Urothelium cell line (cell line): ENCODE measurements at places on chromosomes 12 and 14.

- DNase-seq = no peak
Observed at GRCh38 chr14:68522510-68523325, 270.1 kb downstream of the ZFP36L1 start.

DNA sequence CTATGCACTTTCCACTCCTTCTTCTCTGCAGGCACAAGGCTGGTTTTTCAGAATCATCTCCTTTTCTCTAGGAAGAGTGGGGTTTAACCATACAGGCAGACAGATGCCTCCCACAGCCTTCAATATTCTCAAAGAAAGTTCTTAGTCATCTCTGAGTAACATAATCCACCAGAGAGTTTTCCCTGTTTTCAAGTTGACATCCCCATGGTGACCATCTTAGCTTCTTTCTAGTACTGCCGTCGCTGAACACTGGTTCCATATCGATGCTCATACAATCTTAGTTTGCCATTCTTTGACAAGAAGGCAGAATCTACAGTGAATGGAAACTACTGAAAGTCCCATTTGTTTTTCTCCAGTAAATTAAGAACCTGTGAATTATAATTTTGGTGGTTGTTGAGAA is 28.6 kb downstream of the TPH2 start:
- no peak for DNase-seq

DNA sequence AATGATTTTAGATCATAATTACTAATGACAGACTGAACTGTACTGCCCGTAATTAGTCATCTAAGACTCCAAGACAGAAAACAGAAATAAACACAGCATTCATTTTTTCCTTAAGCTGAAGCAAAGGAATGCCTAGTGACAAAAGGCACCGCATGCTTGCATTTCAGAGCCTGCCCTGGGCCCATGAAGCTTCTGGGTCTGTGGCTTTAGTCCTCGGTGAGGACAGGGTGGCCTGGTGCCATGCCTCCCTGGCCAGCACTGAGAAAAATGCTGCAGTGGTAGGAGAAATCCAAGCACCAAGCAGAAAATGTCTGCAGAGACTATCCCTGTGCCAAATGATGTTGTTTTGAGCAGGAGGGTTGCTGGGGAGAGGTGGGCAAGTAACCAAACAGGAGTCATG is 171.6 kb downstream of the CALM1 start:
- no peak for DNase-seq

- DNase-seq = no peak
Observed at GRCh38 chr14:101193845-101194372, 290.4 kb upstream of the RTL1 start.

GRCh38 chr14:31672709-31673108 is 111.5 kb downstream of the NUBPL start:
- DNase-seq = no peak

GRCh38 chr12:69512820-69513219 is 42.6 kb downstream of the FRS2 start:
- DNase-seq = no peak

DNA sequence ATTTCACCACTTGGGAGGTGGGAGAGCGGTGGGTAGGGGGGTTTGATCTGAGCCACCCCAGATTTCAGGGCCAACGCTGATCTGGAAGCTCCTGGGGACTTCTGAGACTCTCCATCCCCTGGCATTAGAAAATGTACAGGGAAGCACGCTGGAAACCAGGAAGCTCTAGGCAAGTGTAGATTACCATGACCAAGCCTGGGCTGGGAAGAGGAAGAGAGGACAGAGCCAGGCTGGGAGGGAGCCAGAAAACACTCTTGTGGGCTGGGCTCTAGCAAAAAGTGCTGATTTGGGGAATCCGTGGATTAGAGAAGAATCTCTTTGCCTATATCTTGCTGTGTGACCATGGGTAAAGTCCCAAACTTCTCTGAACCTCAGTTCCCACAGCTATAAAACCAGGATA is 236.7 kb downstream of the BCL11B start:
- DNase-seq = peak; percentile 20

DNA sequence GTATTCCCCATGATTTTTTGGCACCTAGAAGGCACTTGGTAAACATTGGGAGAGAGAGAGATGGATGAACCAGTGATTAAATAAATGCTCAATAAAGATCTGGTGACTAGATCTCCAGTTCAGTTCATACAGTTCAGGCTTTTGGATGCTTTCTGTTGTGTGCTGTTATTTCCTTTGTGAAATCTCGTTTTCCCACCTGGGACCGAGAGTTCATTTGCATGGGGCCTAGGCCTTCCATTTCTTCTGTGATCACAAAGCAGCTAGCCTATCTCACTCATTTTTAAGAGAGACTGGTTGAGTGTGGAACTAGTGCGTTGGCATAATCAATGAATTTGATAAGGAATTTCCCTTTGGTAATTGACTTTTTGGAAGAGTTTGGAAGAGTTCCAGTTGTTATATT is 104.0 kb downstream of the VRK1 start:
- DNase-seq = no peak

DNA sequence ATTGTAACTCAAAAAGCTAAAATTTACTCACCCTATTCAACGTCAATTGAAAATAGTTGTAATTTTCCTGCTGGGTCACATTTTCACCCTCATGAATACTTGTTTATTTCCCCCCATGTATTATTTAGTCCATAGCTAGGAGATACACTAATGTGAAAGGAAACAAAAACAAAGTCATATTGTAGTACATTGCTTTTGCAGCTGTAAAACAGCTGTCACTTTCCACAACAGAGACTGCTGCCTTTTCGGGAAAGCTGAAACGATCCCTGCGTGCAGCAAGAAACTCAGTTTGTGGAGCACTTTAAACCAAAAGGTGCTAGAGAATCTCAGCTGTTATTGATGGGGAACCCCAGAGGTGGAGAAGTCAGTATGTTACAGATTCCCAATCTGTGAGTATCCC is 4.3 kb downstream of the RACGAP1 start:
- no peak for DNase-seq

DNA sequence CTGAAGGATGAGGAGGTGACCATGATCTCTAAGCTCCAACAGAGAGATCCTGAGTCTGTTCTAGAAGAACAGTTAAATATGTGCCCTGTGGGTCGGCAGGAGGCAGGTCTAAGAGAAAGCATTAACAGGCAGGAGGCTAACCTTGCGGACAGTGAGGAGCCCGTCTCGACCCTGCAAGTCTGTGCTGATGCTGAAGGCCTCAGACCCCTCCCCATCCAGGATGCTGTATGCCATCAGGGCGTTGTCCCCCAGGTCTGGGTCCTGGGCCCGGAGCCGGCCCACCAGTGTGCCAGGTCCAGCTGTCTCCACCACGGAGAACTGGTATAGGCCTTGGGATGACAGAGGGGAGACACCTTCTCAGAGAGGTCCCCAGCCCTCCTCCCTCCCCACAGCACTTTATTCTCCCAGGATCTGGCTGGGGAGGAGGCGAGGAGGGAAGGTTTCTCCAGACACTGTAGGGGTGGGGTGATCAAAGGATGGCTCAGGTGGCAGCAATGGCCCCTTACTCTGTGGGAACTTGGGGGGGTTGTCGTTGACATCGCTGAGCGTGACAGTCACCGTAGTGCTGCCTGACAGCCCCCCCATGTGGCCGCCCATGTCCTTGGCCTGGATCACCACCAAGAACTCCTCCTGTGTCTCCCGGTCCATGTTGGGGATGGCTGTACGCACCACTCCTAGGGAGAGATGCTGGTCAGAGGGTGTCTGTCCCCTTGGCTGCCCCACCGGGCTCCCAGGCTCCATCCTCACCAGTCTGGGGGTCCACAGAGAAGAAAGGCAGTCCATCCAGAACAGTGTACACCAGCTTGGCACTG is 3.1 kb downstream of the CDH24 start:
- no peak for DNase-seq

DNA sequence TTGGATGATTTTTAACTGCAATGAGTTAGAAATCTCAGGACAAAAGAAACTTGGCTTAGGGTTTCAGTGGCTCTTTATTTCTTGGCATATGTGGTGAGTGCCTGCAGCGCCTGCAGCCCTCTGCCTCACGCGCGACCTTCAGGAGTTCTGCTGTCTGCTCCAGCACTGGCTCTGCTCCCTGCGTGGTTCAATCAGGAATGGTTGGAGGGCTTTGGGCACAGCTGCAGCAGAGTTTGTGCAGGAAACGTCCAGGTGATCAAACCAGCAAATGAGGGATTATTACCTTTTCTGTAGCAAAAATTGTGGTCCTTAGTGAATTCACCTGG is 19.8 kb downstream of the PPM1H start:
- no peak for DNase-seq
